Fibroblast of upper back skin (primary cell): ENCODE measurements at places on chromosomes 6 and 20.

GRCh38 chr6:89727501-89727900, 89.0 kb upstream of the LYRM2 start:
- DNase-seq: no peak

- DNase-seq: no peak
Measured at GRCh38 chr6:13398069-13398381, 69.7 kb upstream of the TBC1D7 start.

DNA sequence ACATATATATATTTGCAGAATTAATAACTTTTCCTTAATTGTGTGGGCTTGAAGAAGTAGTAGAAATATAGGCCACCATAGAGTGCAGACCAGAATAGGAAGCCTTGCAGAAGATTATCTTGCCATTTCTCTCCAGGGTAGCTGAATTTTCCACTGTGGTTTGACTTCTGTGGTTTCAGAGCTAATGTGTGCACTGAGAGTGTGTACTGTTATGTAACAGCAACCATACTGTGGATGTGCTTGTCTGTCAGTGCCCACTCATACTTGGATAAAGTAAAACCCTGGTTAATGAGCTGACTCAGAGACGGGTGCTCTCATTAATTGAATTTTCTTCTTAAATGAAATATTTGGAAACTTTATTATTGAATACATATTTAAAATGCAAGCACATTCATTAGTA, 57.2 kb downstream of the CEP43 start:
- peak; percentile 10 for DNase-seq

GRCh38 chr6:127516662-127517273, 2.4 kb downstream of the MTCL3 start:
- peak; percentile 57 for DNase-seq

- no peak for DNase-seq
Measured at GRCh38 chr20:52991830-52992229, 19.7 kb downstream of the TSHZ2 start.

GRCh38 chr20:17357238-17357637, 130.4 kb downstream of the PCSK2 start:
- no peak for DNase-seq
